ENCODE measurements at places on chromosomes 2 and 18.

DNA sequence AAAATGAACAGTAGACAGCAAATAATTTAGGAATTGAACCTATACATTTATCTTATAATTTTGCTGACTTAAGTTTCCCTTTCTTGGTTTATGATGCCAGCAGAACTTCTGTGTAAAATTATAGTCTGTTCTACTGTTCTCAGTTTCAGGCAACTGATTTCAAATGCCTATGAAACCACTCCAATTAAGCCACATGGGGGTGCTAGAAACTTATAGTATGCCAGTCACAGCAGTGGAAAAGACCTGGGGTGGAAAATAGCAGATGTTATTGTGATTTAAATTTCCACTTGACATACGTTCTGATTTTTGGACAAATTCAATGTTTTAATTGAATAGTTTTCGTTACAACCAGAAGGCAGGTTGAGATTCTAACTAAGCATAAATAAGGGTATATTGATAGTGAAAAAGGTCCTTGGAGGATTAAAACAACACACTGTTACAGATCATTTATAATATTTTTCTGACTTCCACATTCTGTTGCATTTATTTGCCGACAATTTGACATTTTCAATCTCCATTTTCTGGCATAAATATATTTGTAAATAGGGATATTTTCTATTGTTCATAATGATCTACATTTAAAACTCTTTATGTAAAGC, 61.4 kb downstream of the CPS1 start:
- DNase-seq = no peak

- no peak for DNase-seq
Measured at GRCh38 chr18:51811883-51812282, 528.1 kb upstream of the DCC start.

- no peak for DNase-seq
Measured at GRCh38 chr2:150449856-150450255, 37.6 kb downstream of the RND3 start.

DNA sequence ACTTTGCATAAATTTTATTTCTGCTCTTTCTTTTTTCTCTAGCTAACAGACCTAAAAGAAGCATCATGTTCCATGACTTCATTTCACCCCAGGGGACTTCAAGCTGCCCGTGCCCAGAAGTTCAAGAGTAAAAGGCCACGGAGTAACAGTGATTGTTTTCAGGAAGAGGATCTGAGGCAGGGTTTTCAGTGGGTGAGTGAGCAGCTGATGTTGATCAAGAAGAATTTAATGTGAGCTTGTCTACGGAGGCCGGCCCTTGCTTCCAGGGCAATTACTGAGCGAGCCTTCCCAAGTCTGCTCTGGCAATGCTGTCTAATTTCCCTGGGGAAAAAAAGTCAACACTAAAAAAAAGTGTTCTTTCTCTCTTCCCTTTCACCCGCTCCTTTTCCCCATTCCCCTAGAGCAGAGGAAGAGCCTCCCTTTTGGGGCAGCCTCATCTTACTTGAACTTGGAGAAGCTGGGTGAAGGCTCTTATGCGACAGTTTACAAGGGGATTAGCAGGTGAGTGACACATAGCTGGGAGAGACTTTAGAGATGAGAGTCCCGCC, 1.2 kb downstream of the CDK15 start:
- DNase-seq = no peak

DNA sequence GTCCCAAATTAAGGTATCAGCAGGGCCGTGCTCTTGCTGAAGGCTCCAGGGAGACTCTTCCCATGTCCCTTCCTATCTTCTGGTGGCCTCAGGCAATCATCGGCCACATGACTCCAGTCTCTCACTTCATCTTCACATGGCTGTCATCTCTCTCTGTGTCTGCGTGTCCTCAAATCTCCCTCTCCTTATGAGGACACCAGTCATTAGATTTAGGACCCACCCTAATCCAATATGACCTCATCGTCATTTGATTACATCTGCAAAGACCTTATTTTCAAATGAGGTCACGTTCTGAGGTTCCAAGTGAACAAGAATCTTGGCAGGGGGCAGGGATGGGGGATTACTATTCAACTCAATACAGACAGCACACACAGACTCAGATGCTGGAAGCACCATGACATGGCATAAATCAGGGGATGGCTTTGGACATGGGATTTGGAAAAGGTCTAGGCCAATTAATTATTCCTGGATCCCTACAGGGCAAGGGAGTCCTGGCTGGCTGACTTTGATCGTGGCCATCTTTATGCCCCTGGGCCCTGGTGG, 210.0 kb upstream of the SKOR2 start:
- no peak for DNase-seq

DNA sequence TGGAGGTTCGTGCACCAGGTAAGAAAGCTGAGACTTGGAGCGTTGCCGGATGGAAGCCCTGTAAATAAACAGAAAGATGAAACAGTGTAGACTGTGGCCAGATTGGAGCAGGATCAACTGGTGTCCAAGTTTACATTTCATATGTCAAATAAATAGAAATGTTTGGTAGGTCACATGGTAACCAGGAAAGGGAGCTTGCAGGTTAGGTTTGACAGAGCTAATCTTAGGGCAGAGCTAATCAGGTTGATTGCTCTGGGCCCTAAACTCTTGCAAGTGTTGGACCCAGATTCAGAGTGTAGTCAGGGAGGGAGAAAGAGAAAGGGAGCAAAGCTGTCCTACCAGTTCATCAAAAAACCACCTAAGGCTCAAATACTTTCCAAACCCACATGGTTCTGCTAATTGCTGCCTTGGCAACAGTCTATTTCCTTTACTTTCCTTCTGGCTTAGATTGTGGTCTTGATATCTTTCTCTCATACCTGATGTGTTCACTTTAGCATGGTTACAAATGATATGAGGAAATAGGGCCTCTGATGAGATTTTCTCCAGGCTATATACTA, 63.2 kb downstream of the G6PC2 start:
- no peak for DNase-seq

DNA sequence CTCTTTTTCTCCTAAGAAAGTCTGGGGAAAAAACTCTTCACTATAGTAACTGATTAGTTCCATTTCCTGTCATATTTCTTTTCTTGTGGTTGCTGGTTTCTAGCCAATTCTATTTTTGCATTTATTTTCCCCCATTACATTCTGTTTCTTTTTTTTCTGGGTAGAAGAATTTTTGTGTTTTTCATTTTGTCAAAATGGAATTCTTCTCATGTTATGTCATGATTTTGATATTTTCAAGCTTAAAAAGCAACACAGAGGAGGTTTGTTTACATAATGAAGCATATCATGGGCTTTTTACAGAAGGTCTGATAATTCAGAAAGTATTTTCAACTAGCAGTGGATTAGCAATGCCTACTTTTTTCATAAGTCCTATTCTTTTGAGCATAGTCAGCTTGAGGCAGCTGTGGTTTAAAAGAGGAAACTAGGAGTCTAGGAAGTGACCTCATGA, 102.0 kb downstream of the MAP2 start:
- no peak for DNase-seq

- DNase-seq = peak; percentile 20
Measured at GRCh38 chr2:101002562-101003277, 631 bp downstream of the RPL31 start.
